ENCODE measurements at places on chromosomes 1 and 21.

DNA sequence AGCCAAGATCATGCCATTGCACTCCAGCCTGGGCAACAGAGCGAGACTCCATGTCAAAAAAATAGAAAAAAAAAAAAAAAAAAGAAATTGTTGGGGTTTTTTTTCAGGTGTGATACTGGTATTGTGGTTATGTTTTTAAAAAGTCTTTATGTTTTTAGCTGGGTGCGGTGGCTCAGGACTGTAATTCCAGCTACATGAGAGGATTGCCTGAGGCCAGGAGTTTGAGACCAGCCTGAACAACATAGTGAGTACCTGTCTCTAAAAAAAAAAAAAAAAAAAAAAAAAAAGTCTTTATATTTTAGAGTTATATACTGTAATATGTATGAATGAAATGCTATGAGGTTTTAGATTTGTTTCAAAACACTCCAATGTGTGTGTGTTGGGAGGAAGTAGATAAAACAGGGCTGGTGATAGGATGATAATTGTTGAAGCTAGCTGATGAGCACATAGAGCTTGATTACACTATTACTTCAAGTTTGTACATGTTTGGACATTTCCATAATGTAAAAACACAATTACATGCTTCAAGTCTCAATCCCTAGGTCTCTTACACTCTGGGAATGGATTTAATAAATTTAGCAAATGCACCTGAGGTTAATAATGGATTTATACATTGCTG lies 30.2 kb upstream of the ATP5PO start:
- no peak for DNase-seq

GRCh38 chr1:27130798-27131197 lies 24.1 kb downstream of the SLC9A1 start:
- DNase-seq = no peak

- DNase-seq = no peak
Observed at GRCh38 chr1:89594096-89594740, 38.7 kb upstream of the LRRC8C start.

- no peak for DNase-seq
Observed at GRCh38 chr1:59309795-59310548, 13.1 kb downstream of the FGGY start.

- DNase-seq = peak; percentile 58
Observed at GRCh38 chr1:28737307-28738132, 780 bp downstream of the YTHDF2 start.

GRCh38 chr1:195328102-195328501 lies 1280.1 kb downstream of the KCNT2 start:
- no peak for DNase-seq

DNA sequence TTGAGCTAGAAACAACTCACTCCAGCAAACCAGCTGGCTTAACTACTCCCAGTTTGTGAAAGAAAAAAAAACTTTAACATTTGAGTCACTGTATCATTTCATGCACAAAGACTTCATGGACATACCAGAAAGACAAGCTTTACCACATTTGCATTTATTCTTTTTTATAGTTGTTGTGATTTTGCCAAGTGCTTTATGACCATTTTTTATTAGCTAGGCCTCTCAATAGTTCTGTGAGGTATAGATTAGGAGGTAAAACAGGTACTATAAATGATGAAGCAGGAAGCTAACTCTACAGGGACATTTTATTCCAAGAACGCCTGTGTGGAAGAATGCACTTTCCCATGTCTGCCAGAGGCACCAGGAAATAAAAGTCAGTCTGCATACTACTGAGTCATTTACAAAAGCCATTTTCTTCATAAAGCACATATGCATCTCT lies 8.2 kb upstream of the DENND1B start:
- DNase-seq = no peak

DNA sequence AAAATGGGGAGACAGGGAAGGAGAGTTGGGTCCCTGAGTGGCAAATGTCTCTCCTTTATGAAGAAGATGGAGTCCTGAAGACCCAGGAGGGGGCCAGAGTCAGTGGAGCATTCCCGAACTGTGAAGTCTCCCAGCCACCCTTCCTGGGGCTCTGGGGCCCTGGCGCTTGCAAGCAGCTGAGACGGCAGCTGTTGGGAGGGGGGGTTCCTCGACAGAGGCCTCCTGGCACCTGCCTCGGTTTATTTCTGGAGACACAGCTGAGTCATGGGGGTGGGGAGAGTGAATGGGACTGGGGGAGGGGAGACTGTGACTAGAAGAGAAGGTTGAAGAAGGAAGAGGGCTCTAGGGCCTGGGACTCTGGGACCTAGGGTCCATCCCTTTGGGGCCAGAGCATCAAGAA lies 14.0 kb downstream of the NES start:
- no peak for DNase-seq

GRCh38 chr1:44354268-44354839 lies 703 bp downstream of the ERI3 start:
- DNase-seq = no peak

DNA sequence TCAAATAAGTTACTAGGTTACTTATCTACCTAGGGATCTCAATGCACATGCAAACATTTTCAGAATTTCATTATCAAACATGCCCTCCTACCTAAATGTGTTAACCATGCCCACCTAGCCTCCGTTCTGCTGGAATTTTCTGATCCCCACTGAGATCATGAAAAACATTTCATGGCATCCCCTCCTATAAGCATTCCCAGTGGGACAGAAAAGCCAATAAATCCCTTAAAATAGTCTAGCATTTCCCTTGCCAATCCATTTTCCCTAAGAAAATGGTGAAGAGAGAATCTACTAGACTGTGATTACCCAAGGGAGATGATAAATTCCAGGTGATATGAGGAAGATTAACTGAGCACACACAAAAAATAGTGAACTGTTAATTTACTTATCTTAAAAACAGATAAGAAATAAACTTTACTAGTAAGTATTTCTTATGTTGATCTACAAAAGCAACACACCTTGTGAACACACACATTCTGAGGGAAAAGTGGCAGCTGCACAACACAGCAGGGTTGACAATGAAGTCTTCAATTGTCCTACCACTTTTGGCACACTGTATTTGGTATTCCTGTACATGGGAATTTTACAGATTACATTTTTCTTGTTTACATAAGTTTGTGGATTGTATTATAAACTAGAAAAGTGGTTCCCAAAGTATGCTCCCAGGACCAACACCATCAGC lies 49.6 kb downstream of the ARID4B start:
- no peak for DNase-seq
